ENCODE measurements at places on chromosomes 6 and 20.
A peak's percentile ranks its signal among the peaks of the same experiment; 100 is the strongest.

- no peak for DNase-seq
These were observed 21.6 kb downstream of the RNF8 start for GRCh38 chr6:37375376-37375775.

DNA sequence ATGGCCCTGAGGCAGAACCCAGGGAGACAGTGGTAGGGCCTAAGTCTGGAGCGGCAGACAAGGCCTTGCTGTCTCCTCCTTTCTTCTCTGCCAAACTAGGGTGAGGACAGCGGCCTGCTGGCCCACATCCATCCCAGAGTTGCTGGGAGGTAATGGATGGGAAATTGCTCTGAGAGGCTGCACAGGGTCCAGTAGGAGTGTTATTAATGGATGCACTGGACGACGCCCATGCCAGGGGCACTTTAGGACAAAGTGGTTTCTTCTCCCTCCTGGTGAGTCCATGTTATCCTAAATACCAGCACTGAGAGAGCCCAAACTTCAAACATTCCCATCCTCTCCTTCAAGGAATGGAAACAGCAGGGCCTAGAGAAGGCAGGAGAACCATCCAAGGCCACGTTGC is 28.3 kb upstream of the PREX1 start:
- DNase-seq = no peak

- no peak for DNase-seq
These were observed 133.5 kb upstream of the MAP3K7 start for GRCh38 chr6:90720404-90720803.

DNA sequence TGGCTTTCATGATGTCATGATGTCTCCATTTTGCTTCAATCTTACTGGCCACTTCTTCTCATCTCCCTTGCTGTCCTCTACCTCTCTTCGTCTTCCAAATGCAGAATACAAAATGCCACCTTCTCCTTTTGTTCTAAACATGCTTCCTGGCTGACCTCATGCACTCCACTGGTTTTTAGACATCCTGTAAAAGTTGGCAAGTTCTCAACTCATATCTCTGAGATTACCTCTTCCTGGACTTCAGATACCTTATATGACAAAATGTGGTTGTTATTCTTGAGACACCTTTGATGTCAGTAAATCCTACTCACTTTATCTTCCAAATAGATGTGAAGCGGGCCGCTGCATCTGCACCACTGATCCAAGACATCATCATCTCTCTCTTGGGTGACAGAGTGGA is 212.7 kb upstream of the FOXA2 start:
- DNase-seq = no peak

DNA sequence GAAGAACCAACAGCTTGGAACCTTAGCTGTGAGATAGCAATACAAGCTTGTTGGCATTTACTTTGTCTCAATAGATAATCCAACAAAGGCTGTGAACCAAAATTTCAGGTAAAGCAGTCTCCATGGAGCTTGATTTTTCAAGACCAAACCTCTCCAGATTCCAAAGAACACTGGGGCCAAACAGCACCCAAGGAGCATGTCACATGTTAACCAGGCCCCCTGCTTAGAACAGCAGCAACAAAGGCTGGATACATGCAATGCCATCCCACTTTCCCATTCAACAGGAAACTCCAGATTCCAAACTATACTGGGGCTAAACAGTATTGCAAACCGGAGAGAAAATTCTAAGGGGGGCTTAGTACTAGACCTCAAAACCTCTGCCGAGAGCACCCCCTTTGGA is 15.8 kb upstream of the RNASET2 start:
- DNase-seq = no peak

DNA sequence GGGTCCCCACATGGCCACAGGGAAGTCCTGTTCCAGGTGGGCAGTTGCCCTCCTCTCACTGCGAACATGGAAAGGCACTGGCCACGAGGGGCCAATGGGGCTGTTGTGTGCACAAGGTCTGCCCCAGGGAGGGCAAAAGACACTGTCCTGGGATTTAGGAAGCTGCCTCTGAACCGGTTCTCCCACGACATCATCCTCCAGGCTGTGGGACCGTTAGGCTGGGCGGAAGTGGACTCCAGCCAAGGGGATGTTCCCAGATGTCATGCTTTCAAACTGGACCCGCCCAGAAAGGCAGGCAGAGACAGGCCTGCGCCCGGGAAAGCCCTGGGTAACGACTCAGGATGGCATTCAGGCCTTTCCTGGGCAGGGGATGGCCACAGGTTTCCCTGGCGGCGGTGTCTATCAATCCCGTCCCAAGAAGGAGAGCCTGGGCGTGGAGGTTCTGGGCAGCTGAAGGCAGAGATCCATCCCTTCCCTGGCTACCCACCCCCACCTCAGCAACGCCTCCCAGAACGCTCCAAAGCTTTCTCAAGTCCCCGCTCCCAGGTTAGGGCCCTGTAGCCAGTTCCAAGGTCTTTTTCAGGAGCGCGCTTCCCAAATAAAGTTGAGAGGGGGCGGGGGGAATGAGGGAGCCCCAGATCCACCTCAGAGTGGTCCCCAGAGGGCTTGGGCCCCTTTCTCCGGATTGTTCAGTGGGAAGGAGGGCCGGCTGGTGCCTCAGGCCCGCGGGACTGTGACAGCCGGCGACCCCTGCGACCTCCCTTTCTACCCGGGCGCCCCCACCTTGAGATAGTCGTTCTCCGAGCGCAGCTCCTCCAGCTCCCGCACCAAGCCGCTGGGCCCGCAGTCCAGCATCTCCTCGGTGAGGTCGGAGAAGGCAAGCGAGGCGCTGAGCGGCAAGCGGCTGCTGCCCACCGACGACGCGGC is 13.8 kb upstream of the TLDC2 start:
- no peak for DNase-seq

DNA sequence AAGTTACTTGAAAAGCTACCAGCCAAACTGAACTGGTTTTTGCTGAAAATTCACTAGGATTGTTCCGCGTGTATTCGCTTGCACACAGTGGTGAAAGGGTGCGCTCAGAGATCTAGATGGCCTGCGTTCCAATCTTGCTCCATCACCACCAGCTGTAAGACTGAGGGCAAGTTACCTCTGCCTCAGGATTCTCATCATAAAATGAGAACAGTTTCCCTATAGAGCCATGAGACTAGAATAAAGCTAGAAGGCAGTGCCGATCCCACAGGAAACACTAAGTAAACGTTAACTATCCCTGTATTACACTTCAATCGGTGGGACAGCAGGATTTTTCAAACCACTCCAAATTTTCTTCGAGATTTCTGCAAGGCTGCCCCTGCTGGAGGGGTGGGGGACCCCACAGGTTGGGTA is 838 bp downstream of the AHCY start:
- peak; percentile 12 for DNase-seq

GRCh38 chr6:157273756-157274470 is 49.4 kb downstream of the TMEM242 start:
- DNase-seq = peak; percentile 82

- DNase-seq = no peak
These were observed 5.7 kb downstream of the CDC25B start for GRCh38 chr20:3801846-3802245.

- DNase-seq = no peak
These were observed 12.8 kb upstream of the MDFI start for GRCh38 chr6:41625442-41625841.

DNA sequence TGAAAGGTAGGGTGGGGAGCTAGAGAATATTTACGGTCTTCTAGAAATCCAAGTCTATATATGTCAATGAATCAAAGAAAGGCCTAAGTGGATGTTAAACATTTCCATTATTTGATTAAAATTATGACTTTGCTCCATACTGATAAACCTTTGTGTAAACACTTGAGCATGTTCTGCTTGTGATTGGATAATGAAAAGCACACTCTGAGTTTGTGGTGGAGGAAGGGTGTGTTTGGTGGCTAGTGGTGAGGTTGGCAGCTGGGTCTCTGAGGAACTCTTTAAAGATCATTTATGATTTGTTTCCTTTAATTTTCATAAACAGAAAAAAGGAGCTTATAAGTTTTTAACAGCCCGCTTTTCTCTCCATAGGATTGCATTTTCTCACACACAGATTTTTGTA is 84.7 kb downstream of the RFPL4B start:
- DNase-seq = no peak

DNA sequence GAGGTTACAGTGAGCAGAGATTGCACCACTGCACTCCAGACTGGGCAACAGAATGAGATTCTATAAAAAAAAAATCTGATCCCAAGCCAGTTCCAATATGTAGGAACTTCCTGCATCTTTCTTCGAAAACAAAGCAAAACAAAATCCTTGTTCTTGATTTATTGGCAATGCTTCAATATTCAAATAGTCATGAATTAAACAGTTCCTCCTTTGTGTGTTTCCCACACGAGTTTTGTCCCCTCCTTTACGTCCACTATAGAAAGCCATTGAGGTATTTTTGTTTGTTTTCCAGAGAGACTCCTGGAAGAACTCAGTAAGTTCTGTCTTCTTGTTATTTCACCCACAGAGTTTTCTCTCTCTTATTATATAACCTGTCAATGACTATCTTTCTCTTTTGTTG is 7.6 kb downstream of the BTN1A1 start:
- DNase-seq = no peak

GRCh38 chr6:34339432-34339831 is 53.0 kb downstream of the NUDT3 start:
- DNase-seq = no peak

- no peak for DNase-seq
These were observed 28.5 kb upstream of the EMILIN3 start for GRCh38 chr20:41394931-41395666.

GRCh38 chr6:124517339-124517738 is 444.9 kb upstream of the RNF217 start:
- no peak for DNase-seq

DNA sequence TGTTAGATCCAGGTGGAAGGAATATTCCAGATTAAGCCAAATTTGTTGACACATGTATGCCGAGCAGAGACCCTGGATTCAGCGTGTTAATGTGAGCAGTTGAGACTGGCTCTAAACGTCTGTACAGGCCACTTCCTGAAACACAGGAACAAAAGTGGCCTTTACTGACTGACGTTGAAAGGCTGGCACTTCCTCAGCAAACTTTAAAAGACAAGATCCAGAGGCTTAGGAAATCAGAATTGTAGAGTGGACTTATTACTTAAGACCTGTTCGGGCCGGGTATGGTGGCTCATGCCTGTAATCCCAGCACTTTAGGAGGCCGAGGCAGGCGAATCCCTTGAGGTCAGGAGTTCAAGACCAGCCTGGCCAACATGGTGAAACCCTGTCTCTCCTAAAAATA is 125.7 kb upstream of the ARID1B start:
- DNase-seq = no peak

GRCh38 chr6:123515715-123516114 is 121.0 kb downstream of the TRDN start:
- no peak for DNase-seq

GRCh38 chr20:62344782-62345181 is 22.3 kb downstream of the LAMA5 start:
- DNase-seq = no peak

GRCh38 chr20:44296011-44296410 is 15.0 kb downstream of the FITM2 start:
- DNase-seq = no peak

DNA sequence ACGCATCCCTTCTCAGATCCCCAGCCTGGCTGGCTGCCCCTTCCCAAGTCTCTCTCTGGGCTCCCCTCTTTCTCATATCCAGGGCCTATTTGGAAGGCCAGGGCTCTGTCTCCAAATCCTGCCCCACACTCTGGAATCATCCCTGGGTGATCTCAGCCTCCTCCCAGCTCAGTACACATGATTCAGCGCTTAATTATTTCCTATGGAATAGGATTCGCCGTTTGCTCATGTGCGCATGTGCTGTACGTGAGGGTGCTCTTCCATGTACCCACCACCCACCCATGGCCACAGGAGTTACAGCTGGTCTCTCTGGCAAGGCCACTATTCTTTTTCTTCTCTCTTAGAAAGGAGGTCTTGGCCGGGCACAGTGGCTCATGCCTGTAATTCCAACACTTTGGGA is 81.7 kb upstream of the FOXP4 start:
- DNase-seq = no peak

GRCh38 chr6:12138381-12138780 is 126.3 kb downstream of the HIVEP1 start:
- no peak for DNase-seq

DNA sequence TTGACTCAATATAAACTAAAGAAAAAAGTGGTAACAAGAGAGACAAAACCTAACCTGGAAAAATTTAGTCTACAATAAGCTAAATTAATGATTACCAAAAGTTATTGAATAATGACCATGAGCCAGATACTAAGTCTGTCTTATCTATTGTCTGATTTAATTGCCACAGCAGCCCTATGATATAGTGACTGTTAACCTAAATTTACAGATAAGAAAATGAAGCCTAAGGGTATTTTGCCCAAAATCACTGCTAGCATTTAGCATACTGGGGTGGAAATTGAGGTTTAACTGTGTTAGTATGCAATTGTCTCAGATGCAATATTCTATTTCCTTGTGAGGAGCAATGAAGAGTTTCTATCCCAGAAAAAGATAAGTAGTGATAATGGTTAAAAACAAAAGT is 361.0 kb upstream of the EYS start:
- no peak for DNase-seq

DNA sequence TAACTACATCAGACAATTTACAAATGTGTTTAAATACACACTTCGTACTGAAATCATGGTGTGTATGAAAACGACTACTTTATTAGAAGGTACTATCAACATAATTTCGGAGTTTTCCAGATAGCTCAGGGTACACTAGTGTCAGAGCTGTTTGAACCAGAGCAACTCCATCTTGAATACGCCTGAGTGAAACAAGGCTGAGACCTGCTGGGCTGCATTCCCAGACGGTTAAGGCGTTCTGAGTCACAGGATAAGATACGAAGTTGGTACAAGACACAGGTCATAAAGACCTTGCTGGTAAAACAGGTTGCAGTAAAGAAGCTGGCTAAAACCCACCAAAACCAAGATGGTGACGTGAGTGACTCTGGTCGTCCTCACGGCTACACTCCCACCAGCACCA is 167.6 kb downstream of the THBS2 start:
- DNase-seq = no peak

DNA sequence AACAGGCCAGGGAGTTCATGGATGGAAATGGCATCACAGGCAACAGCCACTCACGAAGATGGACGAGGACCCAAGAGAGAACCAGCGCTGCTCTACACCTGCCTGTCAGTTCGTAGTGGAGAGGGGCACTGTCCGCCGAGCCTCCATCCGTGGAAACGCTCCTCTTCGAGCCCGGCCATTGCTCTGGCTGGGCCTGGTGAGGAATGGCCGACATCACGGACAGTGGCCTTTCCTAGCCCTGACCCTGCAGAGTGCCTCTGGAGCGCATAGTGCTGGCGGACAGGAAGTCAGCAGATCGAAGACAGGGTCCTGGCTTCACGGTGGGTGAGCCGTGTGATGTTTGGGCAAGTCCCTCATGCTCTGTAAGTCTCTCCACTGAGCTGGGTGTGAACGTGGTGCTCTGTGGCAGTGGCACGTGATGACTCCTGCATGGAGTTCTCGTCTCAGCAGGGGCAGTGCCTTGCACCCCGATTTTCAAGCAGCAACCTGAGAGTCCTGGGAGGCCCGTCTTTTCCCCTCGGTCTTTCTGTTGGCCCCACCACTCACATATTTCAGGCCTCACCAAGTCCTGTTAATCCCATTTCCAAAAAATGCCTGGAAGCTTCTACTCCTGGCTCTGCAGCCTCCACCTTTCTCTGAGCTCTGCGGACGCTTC is 214.4 kb downstream of the ERMARD start:
- no peak for DNase-seq

GRCh38 chr6:111061508-111061907 is 25.8 kb upstream of the SLC16A10 start:
- no peak for DNase-seq
